Progenitor cell of endocrine pancreas (in vitro differentiated cells): ENCODE measurements at places on chromosomes 2 and 18. TPM values are rescaled to one million over a fixed set of nuclear protein-coding genes. Genes with fewer than 3 reads are reported as not detected.

Gene LIMS4
- 0.74 and 1.4 TPM in 2 replicates for total RNA-seq

Gene MERTK
- 20.1 and 20.7 TPM in 2 replicates for total RNA-seq

DNA sequence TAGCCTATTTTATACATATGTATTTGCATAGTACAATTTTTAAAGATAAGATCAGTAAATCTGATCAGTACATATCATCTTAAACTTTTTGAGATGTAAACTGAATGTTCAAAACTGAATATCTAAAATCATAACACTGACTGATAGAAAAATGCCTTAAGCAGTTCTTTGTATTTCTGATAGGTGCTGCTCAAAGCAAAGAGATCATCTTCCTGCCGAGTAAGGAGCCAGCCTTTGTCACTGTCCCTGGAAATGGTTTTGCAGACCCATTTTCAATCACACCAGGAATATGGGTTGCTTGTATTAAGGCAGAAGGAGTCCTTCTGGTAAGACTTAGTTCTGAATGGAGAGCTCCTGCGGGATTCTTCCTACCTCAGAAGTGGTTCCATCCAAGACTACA lies 135.0 kb downstream of the LAMA3 start:
- H3K4me3 ChIP-seq: no peak overlapping the region
- DNase-seq: no peak
- H3K27me3 ChIP-seq: peaks cover 13% of the 10 kb centered on the region
- peaks cover 2% of the 10 kb centered on the region for H3K4me1 ChIP-seq

GRCh38 chr2:165471349-165471950 lies 2.0 kb downstream of the CSRNP3 start:
- H3K27me3 ChIP-seq: no peaks in the 10 kb centered on the region
- peak overlapping the region; percentile 29 for H3K27ac ChIP-seq
- H3K4me3 ChIP-seq: no peak overlapping the region
- H3K4me1 ChIP-seq: peaks cover 31% of the 10 kb centered on the region

DNA sequence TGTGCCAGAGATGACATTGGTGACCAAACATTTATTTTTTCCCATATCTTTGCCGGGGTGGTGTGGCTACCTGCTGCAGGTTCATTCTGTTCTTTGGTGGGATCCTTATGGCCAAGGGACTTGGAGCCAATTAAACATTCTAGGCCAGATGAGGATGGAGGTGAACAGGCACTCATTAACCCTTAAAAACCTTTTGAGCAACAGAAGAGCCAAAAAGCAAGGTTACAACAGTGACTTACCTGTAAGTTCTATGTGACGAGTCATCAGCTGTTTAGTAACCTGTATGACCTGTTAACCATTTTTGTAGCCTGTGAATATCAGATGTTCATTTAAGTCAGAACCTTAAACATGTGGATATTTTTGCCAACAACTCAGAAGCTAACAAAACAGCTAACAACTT lies 105.6 kb downstream of the XRCC5 start:
- no peak for DNase-seq
- H3K4me1 ChIP-seq: peaks cover 1% of the 10 kb centered on the region
- no peaks in the 10 kb centered on the region for H3K27me3 ChIP-seq
- H3K36me3 ChIP-seq: peaks cover 9% of the 10 kb centered on the region

DNA sequence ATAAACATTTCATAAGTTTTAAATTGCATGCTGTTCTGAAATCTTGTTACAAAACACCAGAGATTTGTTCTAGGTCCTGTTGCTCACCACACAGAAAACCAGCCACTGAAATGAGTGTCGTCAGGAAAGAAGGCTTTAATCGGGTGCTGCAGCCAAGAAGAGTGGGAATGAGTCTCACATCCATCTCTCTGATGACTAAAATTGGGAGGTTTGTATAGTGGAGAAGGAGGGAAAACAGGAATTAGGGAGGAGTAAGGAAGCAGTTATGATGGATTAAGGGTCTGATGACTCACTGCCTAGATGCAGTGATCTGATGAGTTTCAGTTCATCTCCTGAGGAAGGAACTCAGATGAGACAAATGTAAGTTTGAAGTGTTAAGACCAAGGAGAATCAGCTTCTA lies 42.1 kb upstream of the GPR39 start:
- H3K27me3 ChIP-seq: peaks cover 2% of the 10 kb centered on the region
- no peaks in the 10 kb centered on the region for H3K36me3 ChIP-seq
- H3K4me1 ChIP-seq: no peaks in the 10 kb centered on the region
- no peak overlapping the region for H3K4me3 ChIP-seq
